ENCODE measurements at places on chromosomes 5 and 9.

DNA sequence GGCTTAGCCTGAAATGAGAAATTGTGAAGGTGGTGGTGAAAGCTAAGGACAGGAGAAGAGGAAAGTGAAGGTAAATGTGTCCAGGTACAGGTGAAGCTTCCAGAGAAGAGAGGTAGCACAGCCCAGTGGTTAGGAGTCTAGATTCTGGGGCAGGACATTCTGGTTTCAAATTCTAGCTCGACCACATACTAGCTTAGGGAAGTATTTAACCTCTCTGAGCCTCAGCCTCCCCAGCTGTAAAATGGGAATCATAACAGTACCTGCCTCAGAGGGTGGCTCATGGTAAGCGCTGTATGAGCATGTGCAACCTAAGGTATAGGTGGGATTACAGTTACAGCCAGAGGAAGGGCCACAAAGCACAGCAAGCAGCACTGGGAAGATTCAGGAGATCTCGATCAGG is 55.2 kb downstream of the PCDH1 start:
- no peak for DNase-seq

GRCh38 chr5:38465061-38465460 is 91.4 kb downstream of the LIFR start:
- no peak for DNase-seq

DNA sequence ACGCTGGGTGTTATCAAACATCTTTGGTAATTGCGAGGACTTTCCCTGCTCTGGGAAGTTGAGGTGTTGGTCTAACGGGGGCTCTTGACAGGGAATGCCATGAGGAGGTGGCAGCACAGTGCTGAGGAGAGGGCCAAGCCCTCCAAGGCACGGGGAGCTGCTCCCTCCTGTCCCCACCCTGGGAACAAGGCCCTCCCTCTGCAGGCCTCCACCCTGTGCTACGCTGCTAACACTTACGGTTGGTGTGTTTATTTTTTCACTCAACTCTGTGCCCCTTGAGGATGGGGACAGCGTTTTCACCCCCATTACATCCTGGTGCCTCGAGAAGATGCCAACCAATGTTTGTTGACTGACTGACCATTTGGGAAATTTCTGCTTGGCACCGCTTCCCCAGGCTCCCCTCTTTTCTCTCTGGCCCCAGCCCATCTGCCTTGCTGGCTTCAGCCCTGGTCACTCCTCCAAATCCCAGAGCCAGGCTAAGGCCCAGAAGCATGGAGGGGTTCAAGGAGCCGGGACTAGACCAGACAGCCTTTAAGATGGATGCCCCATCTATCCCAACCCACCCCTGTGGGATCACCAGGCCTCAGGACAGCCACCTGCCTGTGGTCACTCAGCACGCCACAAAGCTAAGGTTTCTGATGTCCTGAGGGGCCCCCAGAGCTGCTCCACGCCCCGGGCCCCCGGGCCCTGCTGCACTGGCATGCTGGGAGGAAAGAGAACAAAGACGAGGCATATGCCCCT is 125.7 kb downstream of the BARX1 start:
- DNase-seq, result no peak

DNA sequence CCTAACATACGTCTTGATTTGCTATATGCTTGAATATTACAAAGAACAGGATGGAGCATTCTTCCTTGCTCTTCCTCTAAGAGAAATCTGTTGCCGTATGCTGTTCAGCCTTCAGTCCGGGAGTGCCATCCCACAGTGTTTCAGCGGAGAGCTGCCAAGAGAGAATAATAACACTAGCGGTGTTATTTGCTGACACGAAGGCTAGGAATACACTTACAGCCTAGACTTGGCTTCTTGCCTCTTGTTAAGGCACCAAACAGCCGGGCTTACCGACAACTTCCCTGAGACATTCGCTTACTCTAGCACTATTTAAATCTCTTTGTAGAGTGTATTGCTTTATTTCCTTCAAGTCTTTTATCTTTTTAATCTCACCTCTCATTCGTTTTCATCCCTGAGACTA is 31.4 kb downstream of the KCTD16 start:
- DNase-seq, result no peak

DNA sequence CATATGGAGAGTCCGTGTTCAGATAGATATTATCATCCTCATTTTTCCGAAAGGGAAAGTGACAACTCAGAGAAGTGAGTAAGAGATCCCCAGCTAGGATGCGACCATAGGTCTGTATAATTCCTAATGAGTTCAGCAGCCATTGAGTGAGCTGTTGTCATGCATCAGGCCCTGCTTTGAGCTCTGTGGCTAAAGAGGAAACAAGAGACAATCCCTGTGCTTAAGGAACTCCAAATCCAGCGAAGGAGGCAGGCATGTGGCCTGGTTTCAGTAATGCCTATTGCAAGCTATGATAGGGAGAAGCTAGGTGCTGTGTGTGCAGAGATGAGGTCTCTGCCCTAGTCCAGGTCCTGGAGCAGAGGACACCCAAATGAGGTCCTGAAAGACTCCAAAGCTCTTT is 192.8 kb downstream of the ACTL7B start:
- DNase-seq, result no peak

DNA sequence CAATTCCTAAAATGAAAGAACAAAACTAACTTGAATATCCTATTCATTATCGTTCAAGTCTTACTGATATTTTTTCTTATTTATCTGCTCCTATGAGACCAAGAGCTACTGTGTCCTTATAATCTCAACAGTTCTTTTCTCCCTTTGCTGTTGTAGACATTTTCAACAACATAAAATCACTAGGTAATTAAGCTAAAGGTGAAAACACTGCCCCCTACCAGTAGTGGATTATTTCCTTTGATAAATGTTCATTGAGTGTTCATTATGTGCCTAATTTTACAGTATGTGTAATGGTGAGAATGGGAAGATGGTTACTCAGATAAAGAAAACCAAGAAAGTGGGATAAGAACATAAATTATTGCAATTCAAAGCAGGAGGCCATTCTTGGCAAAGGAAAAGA is 41.4 kb upstream of the PAPPA start:
- DNase-seq, result no peak

DNA sequence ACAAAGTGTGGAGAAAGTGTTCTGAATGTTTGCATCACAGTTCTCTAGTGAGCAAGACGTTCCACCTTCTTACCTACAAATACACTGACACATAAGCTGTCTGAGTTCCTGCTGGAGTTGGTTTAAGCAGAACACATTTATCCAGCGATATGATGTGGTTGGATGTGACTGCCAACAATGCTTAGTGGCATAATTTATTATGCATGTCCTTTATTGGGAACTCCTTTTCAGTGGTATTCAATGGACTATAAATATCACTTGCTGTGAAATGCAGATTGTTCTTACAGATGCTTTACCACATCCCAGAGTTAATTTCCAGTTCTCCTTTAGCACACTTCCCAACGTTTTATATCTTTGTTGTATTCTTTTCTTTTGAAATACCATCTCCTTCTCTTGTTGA is 222.2 kb downstream of the LURAP1L start:
- DNase-seq, result no peak

- DNase-seq, result no peak
Observed at GRCh38 chr5:89572696-89573095, 689.7 kb upstream of the MEF2C start.

DNA sequence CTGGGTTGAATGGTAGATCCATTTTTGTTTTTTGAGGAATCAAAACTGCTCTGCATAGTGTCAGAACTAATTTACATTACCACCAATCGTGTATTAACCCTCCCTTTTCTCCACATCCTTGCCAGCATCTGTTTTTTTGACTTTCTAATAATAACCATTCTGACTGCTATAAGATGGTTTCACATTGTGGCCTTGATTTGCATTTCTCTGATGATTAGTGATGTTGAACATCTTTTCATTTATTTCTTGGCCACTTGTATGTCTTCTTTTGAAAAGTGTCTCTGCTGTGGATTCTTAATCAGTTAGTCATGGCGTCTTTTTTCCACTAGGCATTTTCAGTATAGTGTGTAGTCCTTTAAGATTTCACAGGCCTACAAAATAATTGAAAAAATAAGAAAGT is 2144.3 kb upstream of the C9orf72 start:
- DNase-seq, result no peak

- no peak for DNase-seq
Observed at GRCh38 chr5:82938901-82939725, 138.1 kb downstream of the TMEM167A start.

DNA sequence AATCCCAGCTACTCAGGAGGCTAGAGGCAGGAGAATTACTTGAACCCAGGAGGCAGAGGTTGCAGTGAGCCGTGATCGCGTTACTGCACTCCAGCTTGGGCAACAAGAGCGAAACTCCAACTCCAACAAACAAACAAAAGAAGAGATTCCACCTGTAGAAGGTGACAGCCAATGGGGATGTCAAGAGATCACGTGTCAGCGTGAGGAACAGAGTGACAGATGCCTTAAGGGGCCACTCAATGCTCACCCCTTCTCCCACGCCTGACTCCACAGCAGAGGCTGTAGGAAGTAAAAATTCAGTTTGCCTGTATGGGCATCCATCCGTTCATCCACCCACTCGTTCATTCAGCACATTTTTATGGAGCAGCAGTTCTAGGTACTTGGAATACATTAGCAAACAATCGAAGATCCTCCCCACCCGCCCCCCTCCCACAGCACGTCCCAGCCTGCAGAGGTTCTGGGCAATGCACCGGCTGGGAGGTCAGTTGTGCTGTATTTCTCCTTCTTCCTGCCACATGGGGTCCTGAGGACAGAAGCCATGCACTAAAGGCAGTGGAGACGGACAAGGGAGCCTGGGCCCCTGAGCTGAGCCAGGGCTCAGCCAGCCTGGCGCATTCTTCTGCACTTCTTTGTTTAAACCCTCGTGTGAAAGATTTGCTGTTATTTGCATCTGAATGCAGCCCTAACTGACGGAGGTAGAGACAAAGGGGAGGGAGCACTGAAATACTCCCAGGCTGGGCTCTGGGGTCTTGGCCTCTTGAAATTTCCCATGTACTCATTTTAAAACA is 11.3 kb upstream of the RNF130 start:
- DNase-seq, result no peak

DNA sequence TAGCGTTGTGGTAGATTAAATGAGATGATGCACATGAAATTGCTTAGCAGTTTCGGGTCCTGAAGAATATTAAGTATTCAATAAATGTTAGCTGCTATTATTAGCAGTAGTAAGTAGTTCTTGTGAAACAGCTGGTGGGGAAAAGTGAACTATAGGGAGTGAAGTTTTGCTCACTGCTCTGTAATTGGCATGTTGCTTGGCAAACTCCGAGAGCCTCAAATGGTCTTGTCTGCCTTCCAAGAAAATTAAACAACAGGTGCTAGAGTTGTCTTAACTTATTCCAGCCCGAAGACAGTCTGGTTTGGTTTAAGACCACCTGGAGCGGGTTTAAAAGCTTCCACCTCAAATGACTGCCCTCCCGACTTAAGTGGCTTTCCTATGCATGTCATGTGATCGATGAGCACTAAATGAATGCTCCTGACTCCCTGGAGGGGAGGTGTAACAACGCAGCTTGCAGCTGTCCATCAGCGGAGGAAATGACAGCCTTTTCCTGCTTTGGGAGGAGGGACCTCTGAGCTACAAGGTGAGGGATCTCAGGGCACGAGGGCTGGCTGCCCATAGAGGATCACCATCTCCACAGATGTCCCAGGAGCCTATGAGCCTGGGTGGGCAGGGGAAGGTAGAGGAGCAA is 202.9 kb upstream of the PANK3 start:
- DNase-seq, result no peak

DNA sequence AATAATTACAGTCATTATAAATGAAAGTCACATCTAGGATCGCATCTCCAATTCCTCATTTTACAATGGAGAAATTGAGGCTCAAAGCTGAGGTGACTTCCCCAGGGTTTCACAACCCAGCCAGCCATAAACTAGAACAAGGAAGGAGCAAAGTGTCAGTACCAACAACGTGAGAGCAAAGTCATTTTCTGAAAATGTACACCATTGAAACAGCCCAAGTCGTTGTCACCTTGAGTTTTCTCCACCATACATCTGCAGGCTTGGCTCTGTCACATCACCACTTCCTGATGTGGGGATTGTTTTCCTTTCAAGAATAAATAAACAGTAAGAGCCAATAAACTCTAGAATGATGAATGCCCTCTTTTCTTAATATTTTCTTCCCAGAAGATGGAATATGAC is 184.5 kb upstream of the PTGER4 start:
- DNase-seq, result no peak

DNA sequence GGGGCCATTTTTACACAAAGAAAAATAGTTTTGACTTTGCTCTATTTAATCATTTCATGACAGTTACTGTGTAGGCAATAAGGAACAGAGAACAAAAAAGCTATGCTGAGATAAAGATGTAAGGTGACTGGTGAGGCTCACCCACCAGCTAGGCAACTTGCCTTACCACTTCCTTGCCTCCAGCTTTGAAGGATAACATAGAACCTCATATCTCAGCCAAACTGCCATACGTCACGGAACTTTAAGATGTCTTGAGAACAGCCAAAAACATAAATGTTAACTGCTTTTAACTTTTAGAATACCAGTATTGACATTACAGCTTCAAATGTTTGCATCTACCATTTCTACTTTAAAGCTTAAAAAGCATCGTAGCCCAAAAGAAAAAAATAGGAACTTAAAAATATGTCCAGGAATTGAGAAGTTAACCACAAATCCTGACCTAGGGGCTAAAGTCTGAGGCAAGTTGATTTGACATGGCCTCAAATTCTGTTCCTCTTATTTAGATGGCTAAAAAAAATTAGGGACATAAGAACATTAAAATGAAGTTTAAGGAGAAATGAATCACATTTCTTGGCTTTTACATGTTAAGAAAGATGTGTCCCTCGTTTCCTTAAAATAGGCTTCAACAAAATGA is 7.7 kb upstream of the GCNT4 start:
- no peak for DNase-seq

GRCh38 chr9:4113711-4114110 is 186.2 kb downstream of the GLIS3 start:
- no peak for DNase-seq

DNA sequence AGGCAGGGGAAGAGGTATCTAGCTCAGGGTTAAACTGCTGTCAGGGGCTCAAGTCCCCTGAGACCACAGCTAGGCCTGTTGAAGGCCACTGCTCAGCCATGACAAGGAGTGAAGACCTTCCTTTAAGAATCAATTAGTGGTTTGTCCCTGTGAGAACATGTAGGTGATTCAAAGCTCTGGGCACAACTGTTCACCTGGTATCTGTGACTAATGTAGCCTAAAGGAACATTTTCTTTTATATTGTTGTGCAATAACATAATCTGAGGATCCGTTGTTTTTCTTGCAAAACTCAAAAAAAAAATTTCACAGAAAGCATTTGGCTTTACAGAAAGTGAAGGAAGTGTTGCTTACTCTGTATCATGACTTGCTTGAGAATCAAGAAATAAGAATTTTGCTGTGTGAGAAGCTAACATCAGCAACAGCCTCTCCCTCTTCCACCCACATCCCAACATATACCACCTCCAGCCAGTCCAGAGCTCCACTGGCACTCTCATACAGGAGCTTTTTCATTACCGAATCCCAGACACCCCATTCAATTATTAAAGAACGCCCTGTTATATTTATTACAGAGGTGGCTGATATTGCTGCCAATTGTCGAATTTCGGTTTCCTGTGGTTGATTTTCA is 807.0 kb downstream of the TLE4 start:
- no peak for DNase-seq

GRCh38 chr9:136705564-136705963 is 6.8 kb upstream of the DIPK1B start:
- DNase-seq, result no peak

Data from stimulated activated CD4-positive, alpha-beta T cell treated with anti-CD3 and anti-CD28 coated beads, Interleukin-12 subunit alpha, Interleukin-12 subunit beta, amount 100 ng/mL, for 48 hours (primary cell).